Hepatic stellate cell (primary cell): ENCODE measurements at places on chromosomes 2 and 18.

- no peak for DNase-seq
These were observed 227.3 kb downstream of the INSIG2 start for GRCh38 chr2:118315606-118316005.

GRCh38 chr2:155157065-155157464, 458.6 kb downstream of the KCNJ3 start:
- no peak for DNase-seq

- DNase-seq = peak; percentile 70
These were observed at the start of gene CLIP4 for GRCh38 chr2:29114946-29115609. TSS of gene CLIP4 (plus strand) at chr2:29115415. CDS start at chr2:29121389, 5,974 bp downstream.

DNA sequence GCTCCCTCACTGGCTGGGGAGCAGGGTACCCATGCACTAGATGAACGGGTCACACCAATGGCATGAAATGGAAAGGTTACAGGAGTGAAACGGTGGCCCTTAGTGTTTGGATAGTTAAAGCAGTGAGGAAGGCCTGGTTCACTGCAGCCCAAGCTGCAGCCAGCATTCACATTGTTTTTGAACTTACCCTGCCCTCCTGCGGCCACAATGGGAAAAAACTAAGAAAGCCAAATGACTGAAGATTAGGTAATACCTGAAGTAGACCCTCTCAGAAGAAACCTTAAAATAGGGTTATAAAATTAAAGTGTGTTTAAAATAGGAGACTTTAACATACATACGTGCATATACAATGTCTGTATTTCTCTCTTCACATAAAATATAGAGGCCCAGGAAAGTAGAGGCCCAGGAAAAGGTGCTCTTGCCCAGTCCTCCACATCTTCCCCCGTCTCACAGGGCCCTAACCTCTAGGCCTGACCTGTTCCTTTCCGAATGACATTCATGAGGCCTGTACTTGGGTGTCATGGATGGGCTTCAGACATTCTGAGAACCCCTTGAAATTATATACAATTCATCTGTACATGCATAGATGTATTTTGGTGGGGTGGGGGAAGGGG, 33.3 kb downstream of the DOK1 start:
- peak; percentile 65 for DNase-seq

- no peak for DNase-seq
These were observed 154.9 kb downstream of the PTGR3 start for GRCh38 chr18:75054046-75054445.

GRCh38 chr2:45678791-45679348, 27.4 kb downstream of the PRKCE start:
- DNase-seq = no peak

DNA sequence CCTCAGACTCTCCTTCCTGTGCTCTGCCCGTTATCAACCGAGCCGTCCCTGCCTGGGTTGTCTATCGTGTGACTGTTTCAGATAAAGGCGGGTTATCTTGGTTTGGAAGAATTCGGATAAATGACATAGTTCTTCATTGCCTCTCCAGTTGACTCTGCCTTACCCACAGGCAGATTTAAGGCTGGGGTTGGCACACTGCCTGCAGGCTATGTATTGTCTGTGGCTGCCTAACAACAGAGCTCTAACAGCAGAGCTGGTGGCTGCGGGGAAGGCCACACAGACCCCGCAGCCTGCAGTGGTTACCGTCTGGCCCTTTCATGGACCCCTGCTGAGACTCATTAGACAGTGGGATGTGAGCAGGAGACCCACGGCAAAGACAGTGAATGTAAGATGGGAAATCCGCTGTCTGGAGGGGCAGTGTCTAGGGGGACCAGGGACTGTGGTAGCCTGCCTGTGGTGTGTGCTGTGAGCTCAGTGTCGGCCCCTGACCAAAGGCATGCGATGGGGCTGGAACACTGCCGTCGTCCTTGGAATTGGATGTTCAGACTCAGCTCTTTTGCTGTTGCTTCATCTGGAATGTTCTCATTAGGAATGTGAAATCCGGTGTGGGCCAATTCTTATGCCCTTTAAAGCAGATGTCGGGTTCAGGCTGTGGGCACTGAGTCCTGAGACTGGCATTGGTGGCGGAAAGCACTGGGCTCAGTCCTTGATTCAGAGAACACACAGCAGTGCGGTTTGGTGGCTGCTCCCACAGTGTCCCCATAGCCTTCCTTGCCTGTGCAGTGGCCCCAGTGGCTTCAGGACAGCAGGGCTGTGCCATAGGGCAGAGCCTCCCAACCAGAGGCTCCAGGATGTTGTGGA, 44.5 kb downstream of the SH3RF3 start:
- DNase-seq = peak; percentile 41

DNA sequence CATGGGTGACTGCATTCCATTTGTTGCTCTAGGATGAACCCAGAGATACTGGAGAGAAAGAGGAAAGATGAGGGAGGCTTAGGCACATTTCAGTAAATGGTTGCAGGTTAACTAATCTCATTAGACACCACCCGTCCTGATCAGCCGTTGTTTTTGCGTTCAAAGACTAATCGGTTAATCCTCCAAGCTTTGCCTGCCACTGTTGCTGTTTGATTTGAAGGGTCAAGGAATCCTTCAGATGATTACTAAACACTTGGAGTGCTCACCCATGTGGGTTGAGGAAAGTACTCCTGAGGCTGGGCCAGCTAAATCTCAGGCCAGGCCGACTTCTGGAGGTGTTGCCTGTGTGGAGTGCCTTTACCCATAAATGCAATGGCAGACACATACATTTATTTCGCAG, 8.6 kb downstream of the SH3RF3 start:
- no peak for DNase-seq

GRCh38 chr2:241901500-241902351, 32.2 kb downstream of the RTP5 start:
- no peak for DNase-seq

DNA sequence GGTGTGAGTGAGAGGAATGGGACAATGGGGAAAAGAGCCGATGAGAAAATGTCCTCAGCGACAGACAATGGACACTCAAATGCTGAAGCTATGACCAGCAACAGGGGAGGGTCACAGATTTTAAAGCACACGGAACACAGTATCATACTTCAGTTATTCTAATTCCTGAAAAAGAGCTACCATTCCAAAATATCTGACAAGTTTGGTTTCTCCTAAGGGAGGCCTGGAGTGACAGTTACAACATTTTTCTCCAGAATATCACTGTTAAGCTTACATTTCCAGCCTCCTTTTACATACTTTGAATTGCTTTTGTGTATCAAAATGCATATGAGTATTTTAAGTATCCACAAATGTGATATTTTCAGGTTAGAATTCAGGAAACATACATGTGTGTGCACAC, 321.6 kb upstream of the THUMPD2 start:
- no peak for DNase-seq

DNA sequence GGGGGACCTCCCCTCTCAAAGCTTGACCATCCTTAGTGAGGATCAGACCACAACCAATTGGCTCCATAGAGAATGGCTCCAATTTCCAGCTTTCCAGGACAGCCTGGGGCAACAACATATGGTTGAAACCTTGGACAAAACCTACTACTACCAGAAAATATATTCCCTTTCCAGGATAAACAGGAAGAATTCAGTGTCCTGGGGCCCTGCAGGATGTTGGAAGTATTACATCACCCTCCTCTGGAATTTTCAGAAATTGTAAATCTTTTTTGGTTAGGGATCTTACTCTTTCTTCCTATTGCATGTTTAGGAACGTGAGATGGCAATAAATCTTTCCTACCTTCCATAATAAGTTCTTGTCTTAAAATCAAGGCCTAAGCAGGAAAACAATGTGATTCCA, 158.9 kb upstream of the MEIS1 start:
- DNase-seq = no peak

GRCh38 chr2:84286878-84287277, 172.2 kb downstream of the SUCLG1 start:
- no peak for DNase-seq

DNA sequence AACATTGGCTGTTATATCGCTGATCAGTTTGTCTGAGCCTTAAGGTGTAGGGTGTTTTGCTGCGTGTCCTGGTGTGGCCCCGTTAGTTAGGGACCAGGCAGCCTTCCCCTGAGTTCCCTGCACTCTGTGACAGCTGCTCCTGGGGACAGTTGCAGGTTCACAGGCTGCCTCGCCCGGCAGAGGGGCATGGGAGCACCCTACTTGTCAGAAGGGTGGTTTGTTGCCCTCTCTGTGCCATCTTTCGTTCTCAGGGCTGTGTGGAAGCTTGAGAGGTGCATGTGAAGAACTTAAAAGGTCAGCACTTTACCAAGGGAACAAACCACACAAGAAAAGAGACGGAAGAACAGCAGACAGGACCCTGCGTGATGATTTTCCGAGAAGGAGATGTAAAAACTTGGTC, 159.6 kb downstream of the LDLRAD4 start:
- no peak for DNase-seq

DNA sequence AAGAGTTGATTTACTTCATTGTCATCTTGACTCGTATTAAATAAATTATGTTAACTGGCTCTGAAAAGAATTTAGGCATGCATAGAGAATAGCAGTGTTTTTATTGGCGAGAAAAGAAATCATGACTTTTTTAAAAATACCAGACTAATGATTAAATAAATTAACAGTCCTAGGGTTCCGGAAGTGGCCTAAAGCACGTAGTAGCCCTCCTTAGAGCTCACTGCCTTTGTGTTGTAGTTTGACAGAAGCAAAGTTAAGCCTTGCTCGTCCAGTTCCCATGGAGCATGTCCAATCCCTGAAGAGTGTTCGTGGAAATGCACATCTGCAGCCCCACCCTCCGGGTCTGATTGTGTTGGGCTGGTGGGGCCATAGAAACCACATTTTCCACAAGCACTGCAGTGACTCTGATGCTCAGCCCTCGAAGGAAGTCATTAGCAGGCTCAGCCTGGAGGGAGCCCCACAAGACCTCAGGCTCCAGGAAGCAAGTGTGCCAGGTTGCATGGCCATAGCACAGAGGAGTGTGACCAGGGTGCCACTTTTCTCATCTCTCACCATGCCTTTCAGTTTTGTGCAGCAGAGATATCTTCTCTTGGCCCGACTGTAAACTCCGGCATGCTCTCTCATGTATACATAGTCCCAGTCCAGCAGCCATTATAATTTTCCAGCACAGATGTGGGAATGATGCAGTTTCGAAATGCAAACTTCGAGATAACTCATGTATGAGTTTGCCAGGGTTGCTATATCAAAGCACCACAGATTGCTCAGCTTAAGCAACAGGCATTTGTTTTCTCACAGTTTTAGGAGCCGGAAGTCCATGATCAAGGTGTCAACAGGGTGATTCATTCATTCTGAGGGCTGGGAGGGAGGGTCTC, 188.6 kb upstream of the SH3BP4 start:
- DNase-seq = peak; percentile 38

GRCh38 chr2:238817382-238817781, 30.5 kb upstream of the TWIST2 start:
- no peak for DNase-seq

- no peak for DNase-seq
These were observed 37.3 kb downstream of the COL4A3 start for GRCh38 chr2:227201771-227202170.

DNA sequence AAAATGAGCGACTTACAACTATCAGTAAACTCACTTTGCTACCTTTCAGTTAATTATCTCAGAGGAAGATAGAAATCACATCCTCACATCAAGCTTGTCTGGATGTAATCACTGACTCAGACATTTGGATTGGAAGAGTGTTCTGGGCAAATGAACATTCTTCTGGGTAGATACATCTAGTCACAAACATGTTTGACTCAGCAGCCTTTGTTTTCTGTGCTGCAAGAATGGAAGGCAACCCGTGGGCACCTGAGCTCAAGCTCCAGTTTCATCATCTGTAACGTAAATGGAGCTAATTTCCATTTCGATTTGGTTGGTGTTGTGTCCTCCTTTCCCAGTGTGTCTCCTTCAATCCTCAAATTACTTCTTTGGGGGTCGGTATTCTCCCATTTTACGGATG, 58.5 kb downstream of the ACAA2 start:
- no peak for DNase-seq

DNA sequence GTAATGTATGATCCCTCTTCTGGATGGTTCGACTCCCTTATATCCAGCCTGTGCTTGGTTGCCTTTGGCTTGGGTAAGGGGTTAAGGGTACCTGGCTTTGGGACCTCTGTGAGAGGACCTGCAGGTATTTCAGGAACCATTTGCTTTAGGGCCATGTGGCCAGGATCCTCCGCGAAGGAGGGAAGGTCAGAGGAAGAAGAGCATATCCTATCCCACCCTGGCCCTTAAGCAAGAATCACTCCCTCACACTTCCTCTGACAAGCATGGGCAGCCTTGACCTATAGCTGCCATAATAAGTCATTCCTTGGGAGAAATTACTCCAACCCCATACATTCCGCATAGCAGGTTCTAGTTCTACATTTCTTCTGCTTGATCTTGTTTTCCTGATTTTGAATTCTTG, 59.1 kb upstream of the TXNDC2 start:
- no peak for DNase-seq

GRCh38 chr2:134301928-134302260, 48.0 kb downstream of the MGAT5 start:
- DNase-seq = no peak

- DNase-seq = peak; percentile 1
These were observed 223.5 kb downstream of the UBE2E3 start for GRCh38 chr2:181203916-181204315.

DNA sequence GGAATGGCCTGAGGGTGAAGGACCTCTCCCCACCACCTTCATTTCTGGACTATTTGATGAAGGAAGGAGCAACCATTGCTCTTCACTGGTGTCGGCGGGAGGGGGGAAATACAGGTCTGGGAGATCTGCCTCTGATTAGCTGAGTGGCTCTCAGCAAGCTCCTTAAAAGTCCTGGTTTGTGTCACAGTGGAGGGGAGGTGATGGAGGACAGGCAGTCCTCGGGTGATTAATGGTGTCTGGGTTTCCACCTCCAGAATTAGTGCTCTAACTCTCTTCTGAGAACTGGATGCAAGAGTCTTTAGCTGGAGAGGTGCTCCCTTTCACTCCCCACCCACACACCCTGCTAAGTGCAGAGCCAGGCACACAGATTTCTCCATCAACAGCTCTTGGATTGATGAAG, 83.2 kb downstream of the TTC32 start:
- DNase-seq = no peak

DNA sequence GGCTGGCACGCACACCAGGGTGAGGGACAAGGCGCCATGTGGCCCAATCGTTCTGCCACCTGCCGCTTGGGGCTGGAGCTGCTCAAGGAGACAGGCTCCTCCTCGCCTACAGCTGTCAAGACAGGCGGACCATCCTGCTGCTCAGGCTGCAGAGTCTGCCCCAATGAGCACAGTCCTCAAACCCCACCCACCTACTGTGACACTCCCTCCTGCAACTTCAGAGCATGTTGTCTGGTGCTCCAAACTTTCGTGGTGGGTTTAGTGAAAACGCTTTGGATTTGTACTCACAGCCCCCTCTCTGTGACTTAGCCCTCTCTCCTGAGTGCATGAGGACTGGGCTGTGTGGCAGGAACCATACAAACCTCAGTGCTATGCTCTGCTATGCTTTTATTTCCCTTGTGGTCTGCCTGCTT, 23.2 kb upstream of the SLC35F6 start:
- no peak for DNase-seq

GRCh38 chr2:28809927-28810326, 707 bp upstream of the SPDYA start:
- no peak for DNase-seq

DNA sequence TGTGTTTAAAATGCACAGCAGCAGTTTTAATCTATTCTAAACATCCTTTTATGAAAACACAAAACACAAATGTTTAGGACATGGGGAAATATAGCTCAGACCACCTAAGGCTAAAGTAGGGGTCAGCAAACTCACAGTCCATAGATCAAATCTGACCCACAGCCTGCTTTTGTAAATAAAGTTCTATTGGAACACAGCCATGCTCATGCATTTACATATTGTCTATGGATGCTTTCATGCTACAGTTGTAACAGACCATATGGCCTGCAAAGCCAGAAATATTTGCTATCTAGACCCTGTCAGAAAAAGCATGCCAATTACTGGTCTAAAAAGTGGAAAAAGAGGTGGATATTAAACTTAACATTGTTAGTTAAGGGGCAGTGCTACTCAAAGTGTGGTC, 1105.4 kb upstream of the KLHL29 start:
- no peak for DNase-seq
